ENCODE measurements at places on chromosomes 12 and 14.
A peak's percentile ranks its signal among the peaks of the same experiment; 100 is the strongest.

DNA sequence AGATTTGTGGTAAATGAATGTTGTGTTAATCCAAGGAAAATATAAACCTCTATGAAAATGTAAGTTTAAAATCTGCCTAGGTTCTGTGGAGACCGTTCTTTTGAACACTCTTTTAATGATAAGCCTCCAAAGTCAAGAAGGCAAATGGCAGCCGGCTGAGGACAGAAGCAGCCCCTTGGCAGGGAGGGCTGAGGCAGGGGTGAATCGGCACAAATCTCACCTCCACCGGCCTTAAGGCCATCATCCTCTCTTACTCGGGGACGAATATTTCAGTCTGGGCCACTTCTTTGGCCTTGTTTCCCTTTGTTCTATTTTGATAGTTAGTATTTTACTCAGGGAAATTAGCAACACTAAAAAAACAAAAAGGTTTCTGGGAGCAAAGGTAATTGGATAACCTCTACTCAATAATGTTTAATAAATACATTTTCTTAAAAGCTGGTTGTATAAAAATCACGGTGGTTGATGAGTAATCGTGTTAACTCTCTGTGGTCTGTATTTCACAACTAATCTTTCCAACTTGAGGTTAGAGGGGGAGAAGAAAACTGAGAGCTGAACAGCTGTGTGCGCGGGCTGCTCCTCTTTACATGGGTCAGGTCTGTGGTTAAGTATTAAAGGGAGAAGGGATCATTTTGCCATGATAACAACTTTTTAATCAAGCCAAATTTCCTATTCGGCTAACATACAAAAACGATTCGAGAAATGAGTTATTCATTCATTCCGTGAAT lies 18.6 kb downstream of the LGMN start:
- peak; percentile 60 for DNase-seq

- no peak for DNase-seq
Measured at GRCh38 chr12:108583991-108584390, 13.9 kb downstream of the TMEM119 start.

DNA sequence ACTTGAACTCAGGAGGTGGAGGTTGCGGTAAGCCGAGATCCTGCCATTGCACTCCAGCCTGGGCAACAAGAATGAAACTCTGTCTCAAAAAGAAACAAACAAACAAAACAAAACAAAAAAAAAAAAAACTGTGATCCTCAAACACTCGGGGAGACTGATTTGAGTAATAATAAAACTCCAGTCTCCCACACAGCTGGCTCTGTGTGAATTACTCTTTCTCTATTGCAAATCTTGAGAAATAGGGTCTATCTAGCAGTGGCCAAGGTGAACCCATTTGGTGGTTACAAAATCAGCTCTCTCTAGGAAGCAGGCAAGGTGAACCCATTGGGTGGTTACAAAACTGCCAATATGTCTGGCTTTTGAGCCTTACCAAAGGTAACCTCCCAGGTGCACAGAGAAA lies 6.0 kb upstream of the ACOT6 start:
- no peak for DNase-seq

DNA sequence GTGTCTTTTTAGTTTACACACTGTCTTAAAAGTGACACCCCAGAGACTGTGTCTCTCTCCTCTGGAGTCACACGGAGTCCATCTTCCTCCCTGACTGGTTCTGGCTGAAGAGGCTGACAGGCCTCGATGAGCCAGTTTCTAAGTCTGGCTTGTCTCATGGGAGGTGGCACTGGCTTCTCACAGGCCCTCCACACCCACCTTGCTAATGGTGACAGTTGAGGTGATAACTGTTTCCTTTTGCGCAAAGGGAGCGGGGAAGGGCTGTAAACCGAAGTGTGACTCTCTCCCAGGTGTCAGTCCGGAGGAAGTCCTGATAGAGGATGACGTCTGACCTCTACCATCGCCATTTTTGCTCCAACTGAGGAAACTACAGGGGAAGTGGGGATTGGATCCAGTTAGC lies 30.2 kb downstream of the KCTD10 start:
- no peak for DNase-seq

GRCh38 chr12:18837505-18837904 lies 99.6 kb downstream of the CAPZA3 start:
- DNase-seq = no peak

GRCh38 chr12:117023998-117024960 lies 74.9 kb downstream of the TESC start:
- DNase-seq = no peak

DNA sequence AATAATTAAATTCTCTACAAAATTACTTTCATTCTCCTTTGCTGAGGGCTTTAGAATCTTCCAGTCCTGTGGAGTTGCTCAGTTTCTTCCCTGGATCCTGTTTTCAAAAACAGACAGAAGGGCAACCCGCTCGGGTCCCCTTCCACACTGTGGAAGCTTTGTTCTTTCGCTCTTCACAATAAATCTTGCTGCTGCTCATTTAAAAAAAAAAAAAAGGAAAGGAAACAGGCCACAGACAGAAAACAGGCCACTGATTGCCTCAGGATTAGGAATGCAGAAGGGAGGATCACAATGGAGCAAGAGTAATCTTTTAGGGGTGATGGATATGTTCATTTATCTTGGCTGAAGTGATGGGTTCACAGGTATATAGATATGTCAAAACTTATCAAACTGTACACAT lies 29.5 kb upstream of the HIGD1C start:
- no peak for DNase-seq

GRCh38 chr14:34498684-34499412 lies 36.8 kb upstream of the SPTSSA start:
- DNase-seq = no peak

DNA sequence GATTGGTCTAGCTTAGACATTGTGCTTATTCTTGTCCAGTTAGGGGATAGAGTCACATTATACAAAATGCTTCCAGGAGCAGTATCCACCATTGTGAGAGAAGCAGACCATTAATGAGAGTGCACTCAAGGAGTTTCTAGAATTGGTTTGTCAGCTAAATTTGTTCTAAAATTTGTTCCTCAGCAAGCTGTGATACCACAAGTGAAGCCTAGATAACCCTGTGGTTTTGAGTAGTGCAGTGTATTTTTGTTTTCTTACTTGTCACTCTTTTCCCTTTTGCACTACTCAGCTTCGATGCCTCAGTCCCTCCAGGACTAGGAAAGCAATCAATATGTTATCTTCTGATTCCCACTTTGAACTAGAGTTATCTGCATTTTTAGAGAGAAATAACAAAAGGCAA lies 42.5 kb upstream of the AKAP6 start:
- no peak for DNase-seq

DNA sequence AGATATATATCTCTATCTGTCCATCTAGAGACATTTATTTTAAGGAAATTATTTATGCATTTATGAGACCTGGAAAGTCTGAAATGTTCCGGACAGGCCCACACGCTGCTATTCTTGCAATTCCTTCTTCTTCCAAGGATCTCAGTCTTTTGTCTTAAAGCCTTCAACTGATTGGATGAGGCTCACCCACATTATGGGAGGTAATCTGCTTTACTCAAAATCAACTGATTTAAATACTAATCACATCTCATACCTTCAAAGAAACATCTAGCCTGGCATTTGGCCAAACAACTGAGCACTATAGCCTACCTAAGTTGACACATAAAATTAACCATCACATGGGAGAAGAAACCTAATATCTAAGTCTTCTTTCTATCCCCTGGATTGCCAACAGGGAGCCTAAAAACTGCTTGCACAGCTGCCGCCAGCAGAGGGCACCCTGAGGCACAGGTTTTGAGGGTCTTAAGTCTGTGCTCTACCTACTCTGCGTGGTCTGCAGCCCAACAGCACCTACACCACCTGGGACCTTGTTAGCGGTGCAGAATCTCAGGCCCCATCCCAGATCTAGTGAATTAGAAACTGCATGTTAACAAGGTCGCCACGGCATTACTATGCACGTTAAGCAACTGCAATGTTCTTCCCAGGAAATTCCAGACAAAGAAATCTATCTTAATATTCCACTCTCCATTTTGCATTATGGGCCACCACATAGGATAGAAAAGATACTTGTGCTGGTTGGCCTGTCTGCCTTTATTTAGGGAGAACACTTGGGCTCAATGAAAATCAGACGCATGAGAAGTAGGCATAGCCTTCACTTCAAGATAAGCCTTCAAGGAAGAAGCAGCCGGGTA lies 249.7 kb downstream of the FOXG1 start:
- no peak for DNase-seq

DNA sequence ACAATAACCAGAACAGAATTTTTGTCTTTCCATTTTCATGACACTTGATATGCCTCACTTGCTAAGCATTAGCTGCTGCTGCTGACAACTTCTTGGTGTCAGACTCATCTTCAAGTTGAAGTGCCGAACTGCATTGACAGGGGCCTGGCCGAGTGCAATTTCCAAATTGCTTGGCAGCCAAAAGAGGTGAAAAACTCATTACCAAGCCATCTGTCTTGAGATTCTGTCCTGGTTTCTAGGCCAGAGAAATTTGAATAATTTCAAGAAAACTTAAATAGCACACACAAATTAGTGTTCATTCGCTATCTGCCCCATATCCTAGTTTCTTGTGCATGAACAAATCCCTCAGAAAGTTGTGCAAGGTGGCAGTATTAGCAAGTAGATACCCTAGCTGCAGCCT lies 165.3 kb upstream of the RASSF8 start:
- DNase-seq = no peak

GRCh38 chr12:991350-992333 lies 619 bp downstream of the ERC1 start:
- no peak for DNase-seq

- DNase-seq = no peak
Measured at GRCh38 chr14:95513291-95513690, 3.2 kb downstream of the SYNE3 start.

DNA sequence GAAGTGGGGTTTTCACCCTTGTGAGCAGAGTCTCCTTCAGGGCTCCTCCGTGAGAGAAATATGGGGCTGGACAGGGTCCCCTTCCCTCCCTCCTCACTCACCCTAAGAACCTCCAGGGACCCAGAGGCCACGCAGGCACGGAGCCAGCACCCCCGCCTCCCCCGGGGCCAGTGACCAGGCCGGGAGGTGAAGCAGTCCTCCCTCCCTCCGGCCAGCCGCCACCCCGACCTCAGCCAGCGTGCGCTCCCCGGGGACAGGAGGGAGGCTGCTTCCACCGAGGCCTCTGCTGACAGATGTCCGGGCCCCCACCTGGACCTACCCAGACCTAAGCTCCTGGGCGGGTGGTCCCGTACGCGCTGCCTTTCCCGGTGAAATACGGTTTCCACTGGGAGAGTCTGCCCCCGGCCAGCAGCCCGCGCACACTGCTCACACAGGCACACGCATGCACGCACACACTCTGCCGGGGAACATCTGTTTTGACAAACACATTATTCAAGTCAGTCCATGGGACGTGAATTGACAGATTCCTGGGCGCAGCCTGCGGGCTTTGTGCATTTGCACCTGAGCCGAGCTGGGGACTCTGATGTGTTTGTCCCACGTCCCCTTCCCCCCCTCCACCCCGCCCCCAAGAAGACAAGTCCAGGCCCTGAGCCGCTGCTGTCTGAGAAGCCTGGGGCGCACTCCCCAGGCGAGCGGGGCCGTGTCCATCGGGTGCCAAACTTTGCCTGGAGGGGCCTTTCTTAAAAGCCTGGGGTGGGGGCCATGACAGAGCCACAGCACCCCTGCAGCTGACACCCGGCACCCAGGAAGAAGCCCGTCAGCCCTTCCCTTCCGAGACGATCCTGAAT lies 725 bp downstream of the RIMBP2 start:
- DNase-seq = no peak

DNA sequence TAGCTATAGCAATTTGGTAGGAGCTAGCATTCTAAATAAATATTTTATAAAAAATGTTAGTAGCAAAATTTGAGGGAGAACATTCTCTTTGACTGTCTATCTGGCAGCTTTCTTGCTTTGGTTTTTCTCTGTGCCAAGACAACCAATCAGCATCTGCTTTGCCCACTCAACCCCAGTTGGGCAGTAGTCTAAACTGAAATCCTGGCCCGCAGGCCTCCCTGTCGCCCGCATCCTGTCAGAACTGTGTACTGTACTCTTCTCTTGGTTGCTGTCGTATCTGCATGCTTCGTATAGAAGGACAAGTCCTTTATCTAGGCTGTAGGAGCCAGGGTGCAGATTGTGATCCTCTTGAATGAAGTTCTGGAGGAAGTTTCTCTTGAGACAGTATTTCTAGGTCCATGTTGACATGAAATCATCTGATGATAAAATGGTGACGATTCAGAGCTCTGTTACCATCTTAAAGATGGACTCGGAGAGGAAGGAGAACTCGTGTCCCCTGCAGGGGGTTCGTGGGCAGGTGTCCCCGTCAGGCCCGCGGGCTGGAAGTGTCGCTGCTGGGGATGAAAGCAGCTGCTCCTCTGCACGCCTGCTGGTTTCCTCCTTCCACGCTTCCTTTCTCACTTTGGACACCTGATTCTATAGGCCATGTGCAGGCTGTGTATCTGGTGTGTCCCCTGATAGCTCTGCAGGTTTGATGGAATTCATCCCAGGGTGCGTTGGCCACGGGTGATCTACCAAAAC lies 34.6 kb downstream of the XRCC3 start:
- DNase-seq = no peak

- DNase-seq = no peak
Measured at GRCh38 chr12:115897729-115898128, 379.8 kb downstream of the MED13L start.

- DNase-seq = no peak
Measured at GRCh38 chr12:104852102-104852501, 106.0 kb downstream of the SLC41A2 start.

DNA sequence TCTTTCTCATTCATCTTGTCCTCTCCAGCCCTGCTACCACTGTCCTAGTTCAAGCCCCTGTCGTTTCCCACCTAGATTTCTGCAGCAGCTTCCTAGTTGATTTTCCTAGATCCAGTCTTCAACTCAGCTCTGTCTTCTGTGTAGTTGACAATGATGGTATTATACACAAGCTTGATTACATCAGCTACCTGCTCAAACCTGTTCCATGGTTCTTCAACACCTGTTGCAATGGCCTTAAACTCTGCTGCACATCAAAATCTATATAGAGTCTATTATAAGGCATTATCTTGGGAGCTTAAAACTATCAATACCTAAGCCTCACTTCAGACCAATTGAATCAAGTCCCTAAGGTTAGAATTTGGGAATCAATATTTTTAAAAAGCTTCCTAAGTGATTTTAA lies 71.7 kb upstream of the PELI2 start:
- no peak for DNase-seq

GRCh38 chr14:33555710-33556350 lies 395.0 kb downstream of the EGLN3 start:
- DNase-seq = no peak

GRCh38 chr14:81406863-81407262 lies 6.7 kb upstream of the STON2 start:
- peak; percentile 51 for DNase-seq

DNA sequence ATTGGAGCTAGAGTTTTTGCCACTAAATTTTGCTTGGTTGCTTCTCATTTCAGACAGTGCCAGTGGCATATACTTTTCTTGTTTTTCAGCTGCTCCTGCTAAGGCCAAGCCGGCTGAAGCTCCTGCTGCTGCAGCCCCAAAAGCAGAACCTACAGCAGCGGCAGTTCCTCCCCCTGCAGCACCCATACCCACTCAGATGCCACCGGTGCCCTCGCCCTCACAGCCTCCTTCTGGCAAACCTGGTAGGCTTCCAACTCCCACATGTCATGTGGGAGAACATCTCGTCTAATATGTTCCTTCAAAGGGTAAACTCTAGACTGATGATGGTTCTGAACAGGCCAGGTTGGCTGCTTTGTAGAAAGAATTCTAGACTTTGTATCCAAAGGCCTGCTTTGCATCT lies 11.0 kb downstream of the DLST start:
- no peak for DNase-seq

Data from RCC 7860 (cell line).